ENCODE measurements at places on chromosomes 1 and 21.

DNA sequence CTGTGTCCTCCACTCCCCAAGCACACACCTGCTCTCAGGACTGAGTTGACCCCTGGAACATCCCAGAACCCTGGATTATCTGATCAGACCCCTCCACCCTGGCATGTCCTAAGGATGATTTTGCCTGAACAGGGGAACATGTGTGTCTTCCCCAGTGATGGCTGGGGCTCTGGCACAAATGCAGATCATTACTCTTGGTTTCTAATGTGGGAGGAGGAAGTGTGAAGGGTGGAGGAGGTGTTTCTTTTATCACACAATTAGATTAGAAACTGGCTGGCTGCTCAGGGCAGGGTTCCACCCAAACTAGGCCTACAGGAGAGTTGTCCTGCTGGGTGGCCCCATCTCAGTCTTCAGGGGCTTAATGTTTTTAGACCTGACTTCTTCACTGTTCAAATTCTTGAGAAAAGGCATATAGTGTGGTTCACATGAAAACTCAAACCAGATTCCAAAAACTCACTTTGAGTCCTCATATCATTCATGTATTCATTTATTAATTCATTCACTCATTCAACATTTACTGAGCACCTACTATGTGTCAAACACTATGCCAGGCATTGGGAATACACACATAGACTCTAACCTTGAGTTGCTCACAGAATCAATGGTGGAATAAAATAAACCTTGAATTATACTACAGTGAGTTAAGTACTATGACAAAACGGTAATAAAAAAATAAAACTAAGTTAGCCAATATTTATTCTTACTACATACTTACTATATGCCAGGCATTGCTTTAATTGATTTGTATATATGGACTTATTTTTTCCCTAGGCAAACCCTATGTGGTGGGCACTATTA lies 221.8 kb upstream of the JUN start:
- no peak for DNase-seq

GRCh38 chr1:40810927-40811326 lies 27.3 kb downstream of the KCNQ4 start:
- no peak for DNase-seq

DNA sequence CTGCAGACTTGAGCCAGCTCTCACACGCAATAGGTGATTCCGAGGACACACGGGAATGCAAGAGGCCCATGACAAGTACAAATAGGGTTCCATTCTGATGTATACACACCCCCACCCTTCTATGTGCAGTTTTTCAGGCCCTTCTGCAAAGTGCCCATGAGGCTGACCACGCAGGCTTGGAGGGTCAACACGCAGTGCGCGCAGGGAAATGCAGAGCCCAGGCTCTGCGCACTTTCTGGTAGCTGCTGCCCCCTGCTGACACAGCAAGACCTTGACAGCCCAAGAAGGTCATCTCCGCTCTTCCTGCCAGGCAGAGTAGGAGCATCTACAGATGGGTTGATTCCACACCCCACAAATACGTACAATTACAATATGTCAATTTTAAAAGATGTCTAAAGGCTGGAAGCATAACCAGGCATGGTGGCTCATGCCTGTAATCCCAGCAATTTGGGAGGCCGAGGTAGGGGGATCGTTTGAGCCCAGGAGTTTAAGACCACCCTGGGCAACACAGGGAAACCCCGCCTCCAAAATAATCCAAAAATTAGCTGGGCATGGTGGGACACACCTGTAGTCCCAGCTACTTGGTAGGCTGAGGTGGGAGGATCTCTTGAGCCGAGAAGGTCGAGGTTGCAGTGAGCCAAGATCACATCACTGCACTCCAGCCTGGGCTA lies 18.5 kb downstream of the SH3BP5L start:
- DNase-seq: peak; percentile 40

- no peak for DNase-seq
Observed at GRCh38 chr1:196993916-196994315, 16.6 kb downstream of the CFHR5 start.

- no peak for DNase-seq
Observed at GRCh38 chr1:31669786-31670592, 25.3 kb upstream of the PEF1 start.

GRCh38 chr1:87706779-87707228 lies 378.1 kb downstream of the LMO4 start:
- DNase-seq: no peak

DNA sequence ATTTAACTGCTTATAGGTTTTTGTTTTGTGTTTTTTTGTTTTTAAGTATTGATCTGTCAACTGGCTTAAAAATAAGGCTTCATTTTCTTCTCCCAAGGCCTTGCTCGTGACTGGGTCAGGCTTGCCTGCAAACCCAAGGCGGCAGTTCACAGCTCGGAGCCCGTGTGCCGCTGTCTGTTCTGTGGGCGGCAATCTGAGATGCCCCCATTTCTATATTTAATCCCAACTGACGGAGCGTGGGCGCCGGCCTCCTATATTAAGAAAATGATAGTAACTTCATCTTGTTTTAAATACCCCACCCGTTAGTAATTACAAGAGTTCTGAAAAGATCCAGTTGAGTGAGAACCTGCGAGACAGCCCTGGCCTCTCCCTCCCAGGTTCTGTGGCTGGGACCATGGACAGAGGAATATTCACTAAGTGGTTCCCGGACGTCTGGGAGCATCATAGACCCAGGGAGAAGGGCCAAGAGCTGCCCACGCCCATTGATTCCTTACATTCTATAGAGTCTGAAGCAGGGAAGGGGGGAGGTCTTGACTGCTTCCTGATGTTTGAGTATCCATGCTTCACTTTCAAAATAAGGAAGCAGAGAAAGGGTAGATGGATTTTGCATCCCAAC lies 42.6 kb upstream of the GPR153 start:
- no peak for DNase-seq

- no peak for DNase-seq
Observed at GRCh38 chr1:213176341-213176740, 125.3 kb downstream of the RPS6KC1 start.

DNA sequence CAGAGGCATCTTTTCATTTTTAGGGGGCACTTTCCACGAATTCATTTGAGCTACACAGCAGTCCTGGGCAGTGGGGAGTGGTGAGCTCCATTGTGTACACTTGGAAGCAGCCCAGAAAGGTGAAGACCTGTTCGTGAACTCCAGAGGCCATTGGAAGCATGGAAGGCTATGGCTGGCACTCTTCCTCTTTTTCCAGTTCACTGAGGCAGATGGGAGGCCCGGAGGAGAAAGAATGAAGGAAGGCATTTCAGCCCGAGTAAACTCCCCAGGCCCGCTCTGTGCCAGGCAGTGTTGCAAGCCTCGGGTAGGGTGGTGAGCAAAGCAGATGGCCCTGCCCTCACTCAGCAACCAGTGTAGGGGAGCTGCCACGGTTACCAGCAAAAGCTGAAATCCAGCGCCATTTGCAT lies 673 bp upstream of the DHCR24 start:
- DNase-seq: no peak

DNA sequence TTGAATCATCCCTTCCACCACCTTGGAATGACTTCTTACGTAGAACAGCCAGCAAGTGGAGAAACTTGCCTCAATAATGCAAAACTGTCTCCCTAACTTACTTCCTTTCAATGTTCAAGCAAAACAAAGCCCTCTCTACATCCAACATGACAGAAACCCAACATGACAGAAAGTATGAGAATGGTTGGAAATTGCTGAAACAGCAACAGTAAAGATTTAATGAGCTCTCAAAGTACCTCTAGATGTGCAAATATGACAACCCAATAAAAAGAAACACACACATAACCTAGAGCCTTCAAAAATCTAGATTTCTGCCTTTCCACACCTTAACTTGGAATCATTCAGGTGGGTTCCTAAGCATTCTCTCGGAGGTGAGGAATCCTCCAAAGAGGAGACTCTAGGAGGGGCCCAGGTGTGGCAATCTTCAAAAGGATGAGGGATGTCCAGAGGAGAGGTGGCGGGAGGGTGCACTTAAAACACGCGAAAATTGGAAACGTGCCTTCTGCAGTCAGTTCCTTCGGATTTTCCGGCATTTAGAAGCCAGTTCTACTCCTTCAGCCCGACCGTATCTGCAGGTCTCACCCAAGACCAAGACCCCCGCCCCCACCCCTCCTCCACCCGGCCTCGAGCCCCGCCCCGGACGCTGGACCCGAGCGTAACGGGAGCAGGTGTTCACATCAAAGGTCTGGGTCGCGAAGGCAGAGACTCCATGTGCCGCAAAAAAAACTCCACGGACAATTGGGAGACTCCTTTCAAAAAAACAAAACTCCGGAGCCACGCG lies 996 bp upstream of the MGST3 start:
- DNase-seq: no peak

DNA sequence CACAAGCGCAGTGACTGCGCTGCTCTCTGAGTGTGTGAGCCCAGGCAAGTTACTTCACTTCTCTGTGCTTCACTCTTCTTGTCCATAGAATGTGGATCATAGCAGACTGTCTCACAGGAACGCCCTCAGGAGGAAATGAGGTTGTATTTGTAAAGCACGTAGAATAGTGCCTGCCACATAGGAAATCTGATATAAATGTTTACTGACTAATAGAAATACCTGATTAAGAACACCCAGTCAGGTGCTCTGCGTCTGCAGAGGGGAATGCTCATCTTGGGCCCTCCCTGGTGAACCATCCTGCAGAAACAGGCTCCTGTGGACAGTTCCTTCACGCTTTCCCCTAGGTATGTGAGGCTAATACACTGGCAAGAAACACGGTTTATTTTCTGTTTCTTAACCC lies 100.3 kb downstream of the BEND5 start:
- DNase-seq: no peak

GRCh38 chr1:116347696-116348095 lies 25.3 kb upstream of the ATP1A1 start:
- no peak for DNase-seq

DNA sequence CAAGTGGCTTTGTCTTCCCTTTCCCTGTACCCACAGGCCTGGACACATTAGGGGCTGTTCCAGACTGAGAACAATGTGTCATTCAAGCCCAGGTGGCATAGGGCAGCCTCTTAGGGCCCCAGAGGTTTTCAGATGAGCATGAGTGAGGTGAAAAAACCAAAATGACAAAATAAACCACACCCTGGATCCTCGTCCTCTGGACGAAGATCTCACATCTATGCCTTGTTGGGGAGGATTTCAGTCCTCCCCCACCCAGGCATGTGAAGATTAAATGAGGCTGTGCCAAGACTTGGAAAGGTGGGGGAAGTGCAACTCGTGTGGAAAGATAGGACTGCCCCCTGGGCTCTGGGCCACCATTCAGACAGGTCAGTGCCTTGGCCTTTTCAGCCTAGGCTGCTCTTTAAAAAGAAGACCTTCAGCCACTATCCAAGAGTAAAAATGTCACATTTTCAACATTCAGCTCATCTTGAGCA lies 32.8 kb upstream of the IL19 start:
- DNase-seq: no peak

- DNase-seq: no peak
Observed at GRCh38 chr1:228882771-228883450, 147.6 kb downstream of the RHOU start.

GRCh38 chr1:194279975-194280374 lies 1093.6 kb upstream of the B3GALT2 start:
- DNase-seq: no peak

GRCh38 chr1:151526735-151527525 lies 13.2 kb upstream of the TUFT1 start:
- DNase-seq: no peak

DNA sequence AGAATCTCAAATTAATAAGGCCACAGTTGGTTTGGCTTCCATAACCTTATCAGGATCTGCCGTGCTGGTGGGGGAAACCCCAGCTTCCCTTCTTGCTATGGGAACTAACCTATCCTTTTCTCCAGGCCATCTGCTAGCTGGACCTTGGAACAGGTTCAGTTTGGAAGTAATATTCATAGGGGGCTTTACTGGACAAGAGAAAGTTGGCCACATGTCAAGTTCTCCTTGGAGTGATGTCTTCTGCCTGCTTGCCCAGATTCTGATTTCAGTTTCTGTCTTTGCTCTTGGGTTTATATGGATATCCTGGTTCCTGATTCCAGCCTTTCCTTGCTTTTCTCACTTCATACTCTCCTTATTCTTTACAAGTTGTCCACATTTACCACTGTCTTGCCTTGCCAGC lies 279.6 kb downstream of the ASTN1 start:
- DNase-seq: no peak

DNA sequence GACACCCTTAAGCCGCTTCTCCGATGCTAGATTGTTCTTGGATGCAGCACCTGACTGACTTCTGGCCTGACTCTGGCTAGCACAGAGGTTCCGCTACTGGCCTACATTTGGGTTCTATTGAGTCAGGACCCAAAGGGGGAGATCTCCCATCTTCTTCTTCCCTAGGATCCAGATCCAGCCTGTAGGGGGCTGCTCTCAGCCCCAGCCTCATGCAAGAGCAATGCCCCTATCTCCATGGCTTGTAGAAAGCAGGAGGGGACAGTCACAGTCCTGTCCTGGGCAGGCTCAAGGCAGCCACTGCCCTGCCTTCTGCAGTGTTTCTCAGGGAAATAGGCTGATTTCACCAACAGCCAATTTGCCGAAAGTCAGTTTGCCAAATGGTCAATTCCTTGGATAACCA lies 6.3 kb upstream of the ADAR start:
- no peak for DNase-seq

- DNase-seq: no peak
Observed at GRCh38 chr1:100528871-100529270, 9.1 kb upstream of the GPR88 start.

GRCh38 chr1:160163615-160164014 lies 12.2 kb downstream of the ATP1A4 start:
- DNase-seq: no peak

DNA sequence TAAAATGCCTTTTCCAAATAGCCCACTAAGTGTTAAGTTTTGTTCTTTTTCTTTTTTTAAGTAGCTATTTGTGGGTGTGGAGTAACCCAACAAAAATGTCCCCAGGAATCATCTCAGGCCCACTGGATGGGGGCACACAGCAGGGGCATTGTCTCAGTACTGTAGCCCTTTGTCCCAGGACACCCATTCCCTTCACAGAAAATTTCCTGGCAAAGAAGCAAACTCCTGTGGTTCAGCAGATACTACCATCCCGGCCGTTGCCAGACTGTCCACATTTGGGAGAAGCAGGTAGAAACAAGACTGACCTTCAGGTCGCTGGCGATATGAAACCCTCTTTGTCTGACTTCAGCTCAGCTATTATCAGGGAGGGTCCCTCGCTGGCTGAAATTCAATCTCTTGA lies 23.7 kb upstream of the SRRM1 start:
- DNase-seq: no peak

DNA sequence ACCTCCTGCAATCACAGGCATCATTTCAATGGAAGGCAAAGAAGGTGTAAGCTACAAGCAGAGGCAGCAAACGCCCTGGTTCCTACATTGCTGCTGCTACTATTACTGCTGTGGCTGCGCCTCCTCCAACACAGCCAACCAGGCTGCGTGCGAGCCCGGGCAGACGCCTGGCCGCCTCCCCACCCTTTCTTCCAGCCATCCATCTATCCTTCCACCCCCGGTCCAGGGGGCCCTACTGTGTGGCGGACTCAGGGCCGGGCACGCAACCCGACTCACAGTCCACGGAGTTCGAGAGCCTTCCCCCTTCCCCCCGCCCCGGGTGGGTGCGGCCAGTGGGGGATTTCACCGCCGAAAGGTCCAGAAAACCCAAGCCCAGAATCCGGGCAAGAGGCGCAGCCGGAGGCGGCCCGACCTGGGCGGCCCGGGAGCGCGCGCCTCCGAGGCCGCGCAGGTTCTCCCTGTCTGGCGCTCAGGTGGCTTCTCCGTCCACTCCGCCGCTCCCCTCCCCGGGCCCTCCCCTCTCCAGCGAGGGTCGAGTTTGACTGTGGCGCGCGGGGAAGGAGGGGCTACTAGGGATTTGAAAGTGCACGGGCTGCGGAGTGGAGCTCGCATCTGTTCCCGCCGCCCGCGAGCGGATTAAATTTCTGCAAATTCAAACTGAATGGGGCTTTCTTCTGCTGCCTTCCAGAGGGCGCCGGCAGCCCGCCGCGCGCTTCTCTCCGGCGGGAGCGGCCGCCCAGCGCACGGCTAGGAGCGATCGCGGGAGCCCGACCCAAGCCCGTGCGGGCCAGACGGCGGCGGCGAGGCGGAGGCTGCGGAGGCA lies at the start of gene HUNK:
TSS of gene HUNK (plus strand) at position 569 of the 823 bp plus-strand sequence. CDS start 655 bp downstream, outside the sequence.
- no peak for DNase-seq

Data from T follicular helper cell (primary cell).